ENCODE measurements at places on chromosomes 5 and 9.

DNA sequence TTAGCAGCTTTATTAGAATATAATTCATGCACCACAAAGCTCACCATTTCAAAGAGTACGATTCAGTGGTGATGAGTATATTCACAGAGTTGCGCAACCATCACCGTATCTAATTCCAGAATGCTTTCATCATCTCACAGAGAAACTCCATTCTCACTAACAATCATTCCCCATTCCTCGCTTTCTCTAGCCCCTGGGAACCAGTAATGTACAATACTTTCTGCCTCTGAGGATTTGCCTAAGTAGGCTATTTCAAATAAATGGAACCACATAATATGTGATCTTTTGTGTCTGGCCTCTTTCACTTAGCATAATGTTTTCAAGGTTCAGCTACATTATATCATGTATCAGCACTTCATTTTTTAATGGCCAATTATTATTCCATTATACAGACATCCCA, 145.1 kb upstream of the ADAMTS16 start:
- no peak for DNase-seq

DNA sequence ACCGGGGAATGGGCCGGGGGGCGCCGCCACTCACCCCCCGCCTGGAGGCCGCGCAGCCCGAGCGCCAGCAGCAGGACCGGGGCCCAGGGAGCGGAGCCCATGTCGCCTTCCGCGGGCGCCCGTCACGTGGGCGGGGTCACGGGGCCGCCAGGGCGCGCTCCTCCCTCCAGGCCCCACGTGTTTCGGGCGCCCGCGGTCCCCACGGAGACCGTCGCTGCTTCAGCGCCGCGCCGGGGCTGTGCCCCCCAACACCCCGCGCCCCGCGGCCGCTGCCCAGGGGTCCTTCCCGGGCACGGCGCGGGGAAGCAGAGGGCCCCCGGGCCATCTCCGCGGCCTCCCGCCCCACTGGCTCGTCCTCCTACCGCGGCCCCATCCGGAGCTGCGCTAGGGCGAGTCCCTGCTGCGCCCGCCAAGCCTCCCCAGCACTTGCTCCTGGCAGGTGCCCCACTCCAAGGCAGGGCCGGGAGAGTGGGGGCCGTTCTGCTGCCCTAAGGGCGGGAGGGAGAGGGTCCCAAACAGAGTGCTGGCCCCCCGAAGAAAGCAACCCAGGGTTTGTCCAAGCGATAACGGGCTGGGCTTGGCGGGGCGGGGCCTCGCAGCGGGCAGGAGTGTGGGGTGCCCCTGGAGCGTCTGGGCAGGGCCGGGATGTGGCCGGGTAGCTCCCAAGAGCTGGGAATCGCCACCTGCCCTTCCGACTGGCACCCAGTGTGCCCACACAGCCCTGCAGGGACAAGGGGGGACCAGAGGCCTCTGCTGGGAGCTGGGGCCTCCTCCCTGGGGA, at the start of gene DPP7:
DPP7 (minus strand) TSS at position 121 of the 781 bp plus-strand sequence; CDS start at position 101, 20 bp downstream.
- peak; percentile 57 for DNase-seq

GRCh38 chr5:98783051-98783649, 9.7 kb downstream of the RGMB start:
- DNase-seq = no peak

DNA sequence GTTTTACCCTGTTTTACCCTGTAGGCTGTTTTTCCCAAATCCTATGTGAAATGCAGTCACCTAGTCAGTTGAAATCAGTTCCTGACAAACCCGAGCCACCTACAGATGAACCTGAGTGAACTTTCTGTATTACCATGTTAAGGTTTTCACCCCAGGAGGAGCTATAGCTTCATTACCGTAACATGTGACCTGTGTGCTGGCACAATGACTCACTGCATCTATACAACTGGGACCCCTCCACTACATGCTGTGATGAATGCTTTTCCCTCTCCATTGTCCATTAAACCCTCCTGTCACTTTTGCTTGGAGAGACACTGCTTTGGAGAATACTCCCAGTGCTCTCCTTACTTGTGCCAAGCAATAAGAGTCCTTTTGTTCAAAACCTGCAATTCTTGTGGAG, 1974.8 kb downstream of the EFNA5 start:
- no peak for DNase-seq

DNA sequence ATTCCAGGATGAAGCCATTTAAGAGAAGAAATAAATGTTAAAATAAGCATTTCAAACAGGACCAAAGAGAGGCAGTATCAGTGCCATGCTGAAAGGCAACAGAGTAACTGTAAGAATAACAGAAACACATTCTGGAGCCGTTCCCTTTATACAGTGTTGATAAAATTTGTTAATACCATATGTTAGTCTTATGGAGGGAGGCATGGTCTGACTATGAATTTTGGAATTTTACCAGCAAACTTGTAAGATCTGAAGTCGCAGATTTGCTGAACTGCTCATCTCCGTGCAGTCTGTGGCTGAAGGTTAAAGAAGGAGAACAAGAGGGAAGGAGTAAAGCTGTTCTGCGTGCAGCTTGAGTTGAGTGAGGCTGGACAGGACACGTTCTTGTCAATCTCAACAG, 508.4 kb downstream of the NFIB start:
- DNase-seq = no peak

GRCh38 chr5:156154757-156155156, 172.2 kb upstream of the SGCD start:
- DNase-seq = no peak
